ENCODE measurements at places on chromosomes 5 and 9.

- DNase-seq = no peak
These were observed 178.7 kb downstream of the SPATA31D1 start for GRCh38 chr9:82167296-82167695.

DNA sequence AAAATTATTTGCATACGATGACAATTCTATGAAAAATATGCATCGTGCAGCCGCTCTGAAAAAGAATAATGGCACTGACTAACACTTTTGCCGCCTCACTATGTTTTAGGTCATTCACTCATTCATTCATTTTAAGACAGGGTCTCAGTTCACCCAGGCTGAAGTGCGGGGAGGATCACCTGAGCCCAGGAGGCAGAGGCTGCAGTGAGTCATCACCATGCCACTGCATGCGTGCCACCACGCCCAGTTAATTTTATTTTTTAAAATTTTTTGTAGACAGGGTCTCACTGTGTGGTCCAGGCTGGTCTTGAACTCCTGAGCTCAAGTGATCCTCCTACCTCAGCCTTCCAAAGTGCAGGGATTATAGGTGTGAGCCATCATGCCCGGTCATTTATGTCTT lies 37.0 kb downstream of the RAPGEF1 start:
- DNase-seq = no peak

DNA sequence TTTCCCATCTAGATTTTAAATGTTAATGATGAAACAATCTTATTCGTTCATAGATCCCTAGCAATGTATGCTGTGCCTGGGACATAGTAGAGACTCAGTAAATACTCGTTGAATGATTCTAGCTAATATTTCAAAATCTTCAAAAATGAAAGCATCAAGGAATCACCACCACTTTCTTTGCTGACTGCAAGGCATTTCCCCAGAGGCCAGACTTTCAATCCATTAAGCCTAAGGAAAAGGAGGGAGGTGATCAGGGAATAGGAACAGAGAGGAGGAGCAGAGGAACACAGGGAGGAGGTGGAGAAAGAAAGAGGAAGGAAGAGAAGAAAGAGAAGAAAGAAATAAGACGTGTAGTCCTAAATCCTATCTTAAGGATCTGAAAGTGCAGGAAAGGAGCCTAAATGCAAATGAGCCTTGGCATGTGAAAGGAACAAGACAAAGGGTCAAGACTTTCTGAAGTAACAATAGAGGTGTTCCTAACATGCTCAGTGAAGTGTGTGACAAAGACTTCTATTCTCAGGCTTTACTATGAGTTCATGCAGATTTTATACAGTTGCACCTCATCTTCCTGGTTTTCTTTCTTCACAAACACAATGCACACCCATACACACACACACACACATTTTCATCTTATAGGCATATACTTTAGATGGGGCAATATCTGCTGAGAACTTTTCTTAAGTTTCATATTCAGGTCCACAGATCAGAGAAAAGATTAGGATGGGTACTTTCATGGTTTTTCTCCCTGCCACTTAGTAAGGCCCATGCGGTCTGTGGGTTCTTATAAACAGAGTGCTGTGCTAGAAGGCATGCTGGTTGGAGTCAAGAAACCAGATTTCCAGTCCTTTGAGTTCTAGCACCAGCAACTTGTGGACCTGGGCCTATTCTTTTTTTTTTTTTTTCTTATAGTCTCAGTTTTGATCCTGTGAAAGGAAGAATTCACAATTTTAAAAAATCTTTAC lies 512.2 kb upstream of the TNC start:
- no peak for DNase-seq

GRCh38 chr9:130060296-130060695 lies 6.6 kb downstream of the GPR107 start:
- DNase-seq = no peak

- peak; percentile 64 for DNase-seq
These were observed 1.5 kb downstream of the RASGRF2 start for GRCh38 chr5:80961376-80962281.

- no peak for DNase-seq
These were observed 184.0 kb downstream of the GNAQ start for GRCh38 chr9:77847626-77848025.

- DNase-seq = no peak
These were observed 131.9 kb downstream of the CWC27 start for GRCh38 chr5:64900618-64901017.

DNA sequence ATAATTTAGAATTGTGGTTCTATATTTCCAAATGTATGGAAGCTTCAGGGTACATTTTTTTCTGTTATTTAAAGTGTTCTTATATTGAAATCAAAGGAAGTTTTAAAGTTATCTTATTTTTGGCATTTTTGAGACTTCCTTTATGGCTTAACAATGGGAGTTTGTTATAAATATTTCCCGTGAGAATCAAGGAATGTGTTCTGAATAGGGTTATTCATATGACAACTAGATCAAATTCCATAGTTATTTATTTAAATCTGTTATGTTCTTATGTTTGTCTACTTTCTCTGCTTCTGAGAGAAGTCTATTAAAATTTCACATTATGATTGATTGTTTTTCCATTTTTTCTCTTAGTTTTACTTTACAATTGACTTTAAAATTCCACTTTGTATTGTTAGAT lies 135.1 kb downstream of the ADAMTS16 start:
- no peak for DNase-seq

DNA sequence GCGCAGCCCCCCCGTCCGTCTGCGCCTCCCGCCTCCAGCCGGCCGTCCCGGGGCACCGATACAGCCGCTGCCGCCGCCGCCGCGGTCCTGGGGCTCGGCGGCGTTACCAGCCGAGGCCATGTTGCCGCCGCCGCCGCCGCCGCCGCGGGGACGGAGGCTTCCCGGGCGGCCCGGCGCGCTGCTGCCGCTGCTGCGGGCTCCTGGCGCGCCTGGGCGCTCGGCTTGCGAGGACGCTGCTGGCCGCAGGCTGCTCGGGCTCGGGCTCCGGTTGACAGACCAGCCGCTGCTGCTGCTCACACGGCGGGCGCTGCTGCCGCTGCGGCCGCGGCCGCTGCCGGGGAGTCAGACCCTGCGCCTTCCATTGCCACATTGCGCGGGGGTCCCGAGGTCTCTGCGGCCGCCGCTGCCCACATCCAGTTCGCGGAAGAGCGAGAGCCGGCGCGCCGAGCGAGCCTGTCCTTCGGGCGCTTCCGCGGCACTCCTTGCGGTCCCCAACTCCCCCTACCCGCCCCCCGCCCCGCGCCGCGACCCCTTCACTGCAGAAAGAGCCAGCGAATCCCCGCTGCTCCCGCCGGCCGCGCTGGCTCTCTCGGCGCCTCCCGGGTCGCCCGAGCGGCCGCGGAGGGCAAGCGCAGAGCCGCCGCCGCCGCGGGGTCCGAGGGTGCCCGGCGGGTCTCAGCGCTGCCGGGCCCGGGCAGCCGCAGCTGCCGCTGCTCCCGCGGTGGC lies 8.4 kb downstream of the PTCH1 start:
- DNase-seq = no peak

DNA sequence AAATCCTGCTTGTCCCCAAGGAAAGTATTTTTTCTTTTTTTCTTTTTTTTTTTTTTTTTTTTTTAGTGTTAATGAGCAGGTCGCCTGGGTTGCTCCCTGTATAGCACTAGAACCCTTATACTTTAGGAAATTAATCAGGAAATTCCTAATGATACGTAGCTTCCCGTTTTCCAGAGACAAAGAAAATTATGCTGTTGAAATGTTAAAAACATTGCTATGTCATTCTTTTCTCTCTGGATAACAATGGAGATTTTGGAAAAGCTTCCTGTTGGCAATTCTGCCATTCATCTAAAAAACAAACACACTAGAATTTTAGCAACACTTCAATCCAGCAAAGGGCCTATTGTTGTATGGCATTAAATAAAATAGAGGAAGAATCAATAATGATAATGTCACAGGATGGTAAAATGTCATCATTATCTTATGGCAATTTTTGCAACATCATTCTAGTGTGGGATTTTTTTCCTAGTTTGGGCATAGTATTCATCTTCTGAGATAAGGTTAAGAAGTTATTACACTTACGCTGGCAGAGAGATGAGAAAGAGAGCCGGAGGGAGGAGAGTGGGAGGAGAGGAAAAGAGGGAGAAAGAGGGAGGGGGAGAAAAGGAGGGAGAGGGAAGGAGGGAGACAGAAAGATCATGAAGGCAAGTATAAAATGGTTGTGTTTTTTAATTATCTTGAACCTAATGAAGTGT lies 315.8 kb upstream of the PDE4D start:
- no peak for DNase-seq

- DNase-seq = no peak
These were observed 10.5 kb downstream of the PJA2 start for GRCh38 chr5:109399092-109399759.

DNA sequence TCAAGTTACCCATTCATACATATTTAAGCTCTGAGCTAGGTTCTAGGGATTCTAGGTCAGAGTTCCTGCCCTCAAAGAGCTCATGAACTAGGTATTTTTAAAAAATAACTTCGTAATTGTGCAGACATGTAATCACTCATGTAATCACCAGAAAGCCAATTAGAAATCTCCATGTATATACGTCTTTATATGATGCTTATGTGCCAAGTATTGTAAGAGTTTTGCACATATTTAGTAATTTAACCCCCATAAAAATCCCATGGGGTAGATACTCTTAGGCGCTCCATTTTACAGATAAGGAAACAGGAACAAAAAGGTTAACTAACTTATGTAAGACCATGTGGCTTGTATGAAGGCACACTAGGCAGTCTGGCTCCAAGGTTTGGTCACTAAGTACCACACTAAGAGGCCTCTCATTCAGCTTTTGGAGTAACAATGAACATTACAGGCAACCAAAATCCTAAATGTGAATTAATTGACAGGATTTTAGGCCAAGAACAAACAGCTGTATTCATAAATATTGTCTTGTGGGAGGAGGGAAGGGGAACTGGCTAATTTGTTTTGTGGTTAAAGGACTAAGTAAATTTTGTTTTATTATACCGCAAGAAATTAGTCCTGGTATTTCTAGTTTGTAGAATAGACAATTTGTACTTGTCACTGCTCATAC lies 1.7 kb upstream of the OTULINL start:
- DNase-seq = no peak

GRCh38 chr9:136994888-136995230 lies 1.5 kb downstream of the CLIC3 start:
- DNase-seq = no peak

- DNase-seq = peak; percentile 77
These were observed 2.3 kb downstream of the FBXO38 start for GRCh38 chr5:148386041-148386440.

DNA sequence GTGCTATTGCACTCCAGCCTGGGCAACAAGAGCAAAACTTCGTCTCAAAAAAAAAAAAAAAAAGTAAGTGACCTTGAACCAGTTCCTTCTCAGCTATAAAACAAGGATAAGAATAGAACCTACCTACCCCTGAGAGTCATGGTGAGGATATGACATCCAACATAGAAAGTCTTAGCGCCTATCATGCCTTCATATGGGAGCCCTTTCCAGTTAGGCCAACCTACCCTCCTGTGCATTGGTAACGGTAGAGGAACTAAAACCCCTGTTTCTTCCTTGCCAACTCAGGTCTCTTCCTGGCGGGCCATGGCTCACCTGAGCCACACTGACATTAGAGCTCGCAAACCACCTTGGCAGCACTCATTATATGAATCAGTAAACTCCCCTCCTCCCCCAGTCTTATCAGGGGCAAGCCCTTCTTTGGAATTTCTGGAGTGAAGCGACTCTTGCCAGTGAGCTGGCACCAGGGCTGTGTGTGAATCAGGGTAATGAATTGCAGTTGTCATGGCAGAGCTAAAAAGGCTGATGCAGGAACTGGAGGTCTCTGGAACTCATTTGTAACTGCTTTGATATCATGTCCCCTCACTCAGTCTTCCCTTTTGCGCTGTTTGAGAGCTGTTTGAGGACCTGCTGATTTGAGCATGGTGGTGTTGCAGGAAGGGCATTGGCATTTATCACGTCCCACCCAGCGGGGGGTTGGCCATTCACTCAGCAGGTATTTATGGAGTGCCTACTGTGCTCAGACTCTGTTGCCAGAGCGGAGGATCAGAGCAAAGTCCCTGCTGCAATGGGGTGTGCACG lies 10.3 kb downstream of the WWC1 start:
- peak; percentile 96 for DNase-seq

GRCh38 chr9:113143432-113144227 lies 7.2 kb upstream of the SLC31A2 start:
- no peak for DNase-seq

- no peak for DNase-seq
These were observed 150.4 kb upstream of the IER5L start for GRCh38 chr9:129328355-129329042.

DNA sequence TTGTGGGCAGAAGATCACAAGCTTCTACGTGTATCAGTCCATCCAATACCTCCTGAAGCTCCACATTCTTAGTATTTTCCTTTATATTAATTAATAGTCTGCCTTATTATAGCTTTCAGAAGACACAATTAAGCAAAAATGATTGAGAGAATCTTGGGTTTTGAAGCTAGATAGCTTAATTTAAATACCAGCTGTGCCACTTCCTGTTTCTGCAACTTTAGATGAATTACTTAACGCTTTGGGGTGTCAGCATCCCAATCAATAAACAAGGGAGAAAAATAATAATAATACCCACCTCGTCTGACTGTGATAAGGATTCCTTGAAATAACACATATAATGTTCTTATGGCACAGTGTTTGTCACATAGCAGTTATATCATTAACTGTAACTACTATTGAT lies 44.7 kb upstream of the HTR4 start:
- DNase-seq = no peak

- DNase-seq = peak; percentile 39
These were observed 32.8 kb downstream of the ARPC5L start for GRCh38 chr9:124894741-124895170.

DNA sequence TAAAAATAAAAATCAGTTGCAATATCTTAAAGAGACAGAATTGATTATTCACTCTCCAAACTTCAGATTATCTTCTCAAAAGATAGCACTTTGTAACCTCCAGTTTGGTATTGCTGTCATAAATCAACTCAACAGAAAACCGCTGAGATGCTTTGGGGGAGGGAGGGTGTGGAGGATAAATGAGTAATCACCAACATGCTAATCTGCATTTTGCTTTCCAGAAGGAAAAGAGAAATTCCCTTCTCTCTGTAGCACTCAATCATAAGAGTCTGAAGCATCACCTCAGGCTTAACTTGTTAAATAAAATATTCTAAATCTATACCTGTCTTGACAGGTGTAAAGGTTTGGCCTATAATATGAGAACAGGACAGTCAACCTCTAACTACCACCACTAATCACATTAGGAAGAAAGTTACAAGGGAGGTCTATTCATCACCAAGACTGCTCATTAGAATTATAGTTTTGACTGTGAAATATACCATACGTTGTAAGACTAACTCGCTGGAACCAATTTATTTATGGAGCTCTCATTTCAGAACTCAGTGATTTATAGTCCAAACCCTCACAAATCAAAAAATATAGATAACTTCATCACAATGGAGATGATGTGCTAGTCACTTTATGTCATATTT lies 89.0 kb downstream of the PIK3R1 start:
- DNase-seq = peak; percentile 68

DNA sequence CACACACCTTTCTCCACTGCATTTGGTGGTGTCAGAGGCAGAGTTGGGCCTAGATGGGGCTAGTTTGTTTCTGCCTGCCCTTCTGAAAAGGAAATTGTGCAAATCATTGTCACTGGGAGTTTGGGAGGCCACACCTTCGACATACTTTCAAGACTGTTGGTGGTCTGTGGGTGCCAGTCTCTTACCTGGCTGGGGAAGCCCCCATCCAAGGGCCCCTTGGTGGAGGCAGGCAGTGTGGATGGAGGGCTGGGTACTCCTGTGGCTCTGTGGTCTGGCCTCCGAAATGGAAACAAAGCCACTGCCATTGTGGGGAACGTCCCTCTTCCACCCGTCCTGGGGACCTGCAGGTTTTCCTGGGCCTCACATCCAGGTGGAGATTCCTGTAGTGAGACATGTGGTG lies 10.9 kb upstream of the PHYHD1 start:
- DNase-seq = no peak
